Lower lobe of right lung (tissue), 2 donors: ENCODE measurements at places on chromosomes 11 and 22. TPM values are rescaled to one million over a fixed set of nuclear protein-coding genes. Genes with fewer than 3 reads are reported as not detected.
A peak's percentile ranks its signal among the peaks of the same experiment; 100 is the strongest.

DNA sequence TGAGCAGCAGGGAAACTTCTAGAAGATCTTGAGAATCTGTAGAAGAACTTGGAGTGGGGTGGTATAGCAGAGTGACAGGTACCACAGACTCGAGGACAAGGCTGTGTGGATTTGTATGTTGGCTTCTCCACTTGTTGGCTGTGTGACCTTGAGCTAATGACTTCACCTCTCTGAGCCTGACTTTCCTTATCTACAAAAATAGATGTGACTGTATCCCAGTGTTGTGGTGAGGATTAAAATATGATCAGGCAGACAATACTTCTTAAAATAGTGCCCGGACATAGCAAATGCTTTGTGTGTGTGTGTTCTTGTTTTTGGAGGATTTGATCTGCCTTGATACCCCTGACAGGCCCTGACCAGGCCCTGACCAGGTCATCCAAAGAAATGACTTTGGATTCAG is 40.8 kb downstream of the MYO18B start:
- H3K27me3 ChIP-seq: peaks cover 4% of the 10 kb centered on the region
- no peak overlapping the region for H3K4me3 ChIP-seq
- H3K4me1 ChIP-seq: no peaks in the 10 kb centered on the region
- no peaks in the 10 kb centered on the region for H3K36me3 ChIP-seq

GRCh38 chr22:43901976-43902643 is 10.3 kb upstream of the PNPLA5 start:
- no peaks in the 10 kb centered on the region for H3K4me1 ChIP-seq
- H3K4me3 ChIP-seq: no peak overlapping the region
- H3K36me3 ChIP-seq: no peaks in the 10 kb centered on the region
- no peak overlapping the region for H3K27ac ChIP-seq

GRCh38 chr22:23519442-23520157 is 60.5 kb downstream of the IGLL1 start:
- DNase-seq: peak; percentile 34
- H3K27ac ChIP-seq: no peak overlapping the region
- no peak overlapping the region for H3K4me3 ChIP-seq
- peaks cover 5% of the 10 kb centered on the region for H3K27me3 ChIP-seq
- no peaks in the 10 kb centered on the region for H3K36me3 ChIP-seq
- peaks cover 18% of the 10 kb centered on the region for H3K4me1 ChIP-seq

- H3K27me3 ChIP-seq: no peaks in the 10 kb centered on the region
- no peak overlapping the region for H3K27ac ChIP-seq
- H3K4me1 ChIP-seq: no peaks in the 10 kb centered on the region
Measured at GRCh38 chr22:42167066-42167465, 36.5 kb upstream of the CYP2D6 start.

DNA sequence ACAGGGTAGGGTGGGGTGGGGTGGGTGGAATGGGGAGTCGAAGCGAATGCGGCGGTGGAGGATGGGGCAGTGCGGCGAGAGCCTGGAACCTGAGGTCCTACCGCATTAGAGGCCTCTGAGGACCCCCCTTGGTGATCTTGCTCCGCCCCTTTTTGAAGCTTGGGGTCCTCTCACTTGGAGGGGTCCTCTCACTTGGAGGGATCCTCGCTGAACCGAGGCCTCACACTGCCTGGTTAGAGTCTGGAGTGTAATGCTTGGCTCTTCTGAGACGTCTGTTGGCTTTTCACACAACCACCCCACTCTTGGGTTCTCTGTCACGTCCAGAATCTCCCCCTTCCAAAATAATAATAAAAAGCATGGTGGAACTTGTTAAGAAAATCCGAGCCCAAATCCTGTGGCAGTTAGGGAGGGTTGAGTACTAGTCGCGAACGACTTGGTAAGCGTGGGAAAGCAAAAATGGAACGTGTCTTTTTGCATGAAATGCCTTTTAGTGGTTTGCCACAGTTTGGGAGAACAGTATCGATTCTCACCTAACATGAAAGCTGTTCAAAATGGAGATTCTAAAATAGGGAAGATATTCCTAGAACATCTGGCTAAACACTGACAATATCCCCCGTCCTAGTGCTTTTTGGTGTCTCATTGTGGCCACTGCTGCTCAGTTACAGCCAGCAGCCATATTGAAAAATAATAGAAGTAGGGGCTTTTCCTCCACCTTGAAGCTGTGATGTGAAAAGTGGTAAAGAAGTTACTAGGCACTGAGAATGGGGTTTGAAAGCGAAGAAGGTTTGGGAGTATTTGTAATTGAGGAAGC is 822 bp downstream of the RBX1 start:
- peak overlapping the region; percentile 62 for H3K4me3 ChIP-seq
- no peak for DNase-seq
- peak overlapping the region; percentile 98 for H3K27ac ChIP-seq
- peaks cover 38% of the 10 kb centered on the region for H3K36me3 ChIP-seq
- peaks cover 39% of the 10 kb centered on the region for H3K4me1 ChIP-seq
- H3K27me3 ChIP-seq: no peaks in the 10 kb centered on the region

DNA sequence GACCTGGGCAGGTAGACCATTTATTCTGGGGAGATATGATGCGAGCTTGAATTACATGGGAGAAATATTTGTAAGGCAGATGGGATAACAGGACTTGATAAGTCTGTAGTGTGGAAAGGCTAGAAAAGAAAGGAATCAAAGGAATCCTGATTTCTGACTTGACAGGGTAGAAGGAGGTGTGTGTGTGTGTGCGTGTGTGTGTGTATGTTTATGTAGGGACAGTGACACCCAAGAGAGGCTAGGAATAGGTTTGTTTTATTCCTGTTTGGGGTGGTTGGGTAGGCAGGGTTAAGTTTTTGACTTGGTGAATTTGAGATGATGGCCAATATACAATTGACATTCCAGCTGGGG is 390 bp upstream of the HTATIP2 start:
- peaks cover 16% of the 10 kb centered on the region for H3K4me1 ChIP-seq
- H3K27ac ChIP-seq: peak overlapping the region; percentile 89
- no peaks in the 10 kb centered on the region for H3K27me3 ChIP-seq
- no peak for DNase-seq
- peak overlapping the region; percentile 75 for H3K4me3 ChIP-seq

- no peak for DNase-seq
- no peaks in the 10 kb centered on the region for H3K27me3 ChIP-seq
- peak overlapping the region; percentile 45 for H3K4me3 ChIP-seq
Measured at GRCh38 chr22:30573594-30574094, 821 bp downstream of the GAL3ST1 start.

DNA sequence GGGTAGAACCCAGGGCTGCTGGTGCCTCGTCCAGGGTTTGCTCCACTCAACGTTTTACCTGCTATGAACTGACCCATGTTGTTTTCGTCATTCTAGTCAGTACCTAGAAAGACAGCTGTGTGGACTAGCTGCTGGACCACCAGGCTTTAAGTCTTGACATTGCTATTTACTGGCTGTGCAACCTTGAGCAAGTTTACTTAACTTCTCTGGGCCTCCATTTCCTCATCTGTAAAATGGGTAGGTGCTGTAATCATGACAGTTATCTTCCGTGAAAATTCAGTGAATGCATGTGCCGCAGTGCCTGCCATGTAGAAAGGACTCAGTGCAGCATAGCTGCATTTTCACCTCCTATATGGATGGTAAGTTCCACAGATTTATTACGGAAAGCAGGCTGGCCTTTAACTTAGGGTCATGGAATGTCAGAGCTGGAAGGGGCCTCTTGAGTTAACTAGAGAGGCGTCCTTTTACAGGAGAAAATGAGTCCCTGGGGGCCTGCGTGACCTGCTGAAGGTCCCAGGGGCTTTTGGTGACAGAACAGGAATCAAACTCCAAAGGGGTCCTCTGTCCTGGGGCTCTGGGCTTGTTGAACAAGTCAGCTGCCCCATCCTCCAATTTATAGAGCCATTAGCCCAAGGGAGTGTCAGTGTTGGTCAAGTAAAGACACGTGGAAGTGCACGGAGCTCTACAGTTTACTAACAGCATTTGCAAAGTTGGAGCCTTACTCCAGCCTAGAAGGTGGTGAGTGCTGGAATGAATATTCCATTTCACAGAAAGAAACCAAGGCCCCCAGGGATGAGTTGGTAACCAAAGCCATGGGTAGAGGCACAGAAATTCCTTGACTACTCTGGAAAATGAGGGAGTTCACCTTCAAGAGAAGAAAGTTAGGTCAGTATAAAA is 12.0 kb upstream of the MALAT1 start:
- H3K4me3 ChIP-seq: no peak overlapping the region
- H3K27ac ChIP-seq: peak overlapping the region; percentile 99
- H3K36me3 ChIP-seq: no peaks in the 10 kb centered on the region

DNA sequence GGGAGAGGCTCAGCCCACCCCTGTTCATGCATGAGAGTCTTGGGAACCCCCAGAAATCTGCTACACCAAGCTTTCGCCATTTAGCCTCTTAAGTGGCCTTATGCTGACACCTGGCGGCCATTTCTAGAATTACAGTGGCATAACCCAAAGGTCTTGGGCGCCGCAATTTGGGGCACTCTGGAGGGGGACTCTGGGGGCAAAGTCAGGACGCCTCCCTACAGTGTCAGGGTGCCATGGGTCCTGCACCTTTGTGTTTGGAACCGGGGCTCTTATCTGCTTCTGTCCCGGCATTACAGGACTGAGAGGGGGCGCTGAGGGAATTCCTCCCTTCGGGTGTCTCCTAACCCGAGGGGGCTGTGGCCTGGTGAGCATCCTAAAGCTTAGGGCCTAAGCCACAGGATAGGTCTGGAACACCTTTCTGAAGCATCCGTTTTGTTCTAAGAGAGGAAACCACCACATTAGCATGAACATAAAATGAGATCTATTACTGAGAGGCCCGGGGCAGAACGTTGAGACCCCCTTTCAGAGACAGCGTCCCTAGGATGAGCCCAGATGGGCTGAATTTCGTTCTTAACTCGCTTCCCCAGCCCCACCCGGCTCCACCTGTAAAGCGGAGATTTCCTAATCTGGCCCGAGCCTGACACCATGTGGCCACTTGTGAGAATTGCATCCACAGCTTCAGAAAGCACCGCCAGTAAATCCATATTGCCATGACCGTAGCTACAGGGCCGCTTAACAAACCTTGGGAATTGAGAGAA is 9.3 kb downstream of the INS start:
- peaks cover 8% of the 10 kb centered on the region for H3K4me1 ChIP-seq
- H3K4me3 ChIP-seq: no peak overlapping the region
- H3K27ac ChIP-seq: no peak overlapping the region

- H3K27me3 ChIP-seq: peaks cover 58% of the 10 kb centered on the region
- no peak overlapping the region for H3K27ac ChIP-seq
- H3K4me1 ChIP-seq: peaks cover 11% of the 10 kb centered on the region
- peak overlapping the region; percentile 43 for H3K4me3 ChIP-seq
Measured at GRCh38 chr11:75241906-75242644, 1.5 kb downstream of the TPBGL start.

GRCh38 chr22:35435201-35435740 is 35.3 kb downstream of the MCM5 start:
- H3K36me3 ChIP-seq: no peaks in the 10 kb centered on the region
- H3K27ac ChIP-seq: no peak overlapping the region
- no peak overlapping the region for H3K4me3 ChIP-seq
- H3K4me1 ChIP-seq: peaks cover 14% of the 10 kb centered on the region
- H3K27me3 ChIP-seq: no peaks in the 10 kb centered on the region

- no peak overlapping the region for H3K27ac ChIP-seq
- no peaks in the 10 kb centered on the region for H3K4me1 ChIP-seq
- H3K4me3 ChIP-seq: no peak overlapping the region
- no peaks in the 10 kb centered on the region for H3K36me3 ChIP-seq
- no peaks in the 10 kb centered on the region for H3K27me3 ChIP-seq
Measured at GRCh38 chr11:76249195-76249741, 43.0 kb upstream of the WNT11 start.

GRCh38 chr22:17980638-17981051 is 43.7 kb downstream of the MICAL3 start:
- no peaks in the 10 kb centered on the region for H3K36me3 ChIP-seq
- peak overlapping the region; percentile 9 for H3K4me3 ChIP-seq
- no peak overlapping the region for H3K27ac ChIP-seq
- no peaks in the 10 kb centered on the region for H3K27me3 ChIP-seq
- H3K4me1 ChIP-seq: peaks cover 12% of the 10 kb centered on the region
- peak; percentile 56 for DNase-seq

DNA sequence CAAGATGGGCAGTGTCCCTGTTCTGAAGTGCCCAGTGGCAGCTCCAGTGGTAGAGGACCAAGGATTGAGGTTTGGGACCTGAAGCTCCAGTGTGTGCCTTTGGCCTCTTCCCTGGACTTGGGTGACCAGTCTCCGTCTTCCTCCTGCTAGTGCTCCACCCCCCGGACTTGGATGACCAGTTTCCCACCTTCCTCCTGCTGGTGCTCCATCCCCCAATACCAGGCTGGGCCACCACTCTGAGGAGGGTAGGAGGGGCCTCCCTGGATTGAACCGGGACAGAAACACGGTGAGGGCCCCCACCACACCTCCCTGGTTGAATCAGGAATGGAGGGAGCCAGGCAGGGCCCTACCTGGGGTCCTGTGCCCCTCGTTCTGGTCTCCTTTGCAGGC is 10.9 kb upstream of the NEAT1 start:
- peaks cover 14% of the 10 kb centered on the region for H3K4me1 ChIP-seq
- H3K4me3 ChIP-seq: no peak overlapping the region
- no peak overlapping the region for H3K27ac ChIP-seq
- DNase-seq: peak; percentile 29
- H3K27me3 ChIP-seq: no peaks in the 10 kb centered on the region

DNA sequence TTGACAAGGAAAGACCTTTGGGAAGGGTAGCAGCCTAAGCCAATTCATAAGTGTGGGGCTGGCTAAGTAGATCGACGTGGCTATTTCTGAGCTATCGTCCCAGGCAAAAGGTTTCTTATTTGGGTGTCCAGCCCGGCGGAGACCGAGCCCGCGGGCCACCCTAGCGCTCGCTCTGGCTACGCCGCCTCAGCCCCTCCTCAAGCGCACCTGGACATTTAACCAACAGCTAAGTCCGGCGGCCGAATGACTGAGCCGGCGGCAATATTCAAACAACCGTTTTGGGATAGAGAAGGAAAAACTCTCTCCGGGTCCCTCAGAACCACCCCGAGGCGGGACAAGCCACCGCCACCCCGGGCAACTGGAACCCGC is 457 bp downstream of the RNF141 start:
- H3K4me3 ChIP-seq: peak overlapping the region; percentile 77
- DNase-seq: no peak
- peaks cover 16% of the 10 kb centered on the region for H3K4me1 ChIP-seq
- no peaks in the 10 kb centered on the region for H3K36me3 ChIP-seq
- H3K27ac ChIP-seq: peak overlapping the region; percentile 93
- no peaks in the 10 kb centered on the region for H3K27me3 ChIP-seq

GRCh38 chr11:77073328-77074001 is 6.7 kb downstream of the CAPN5 start:
- peak; percentile 60 for DNase-seq
- H3K27ac ChIP-seq: peak overlapping the region; percentile 77
- H3K4me3 ChIP-seq: no peak overlapping the region
- H3K27me3 ChIP-seq: no peaks in the 10 kb centered on the region
- H3K4me1 ChIP-seq: peaks cover 38% of the 10 kb centered on the region

GRCh38 chr11:97092823-97093222 is 703.0 kb downstream of the JRKL start:
- H3K36me3 ChIP-seq: no peaks in the 10 kb centered on the region
- H3K4me3 ChIP-seq: no peak overlapping the region
- no peaks in the 10 kb centered on the region for H3K27me3 ChIP-seq
- no peaks in the 10 kb centered on the region for H3K4me1 ChIP-seq
- no peak overlapping the region for H3K27ac ChIP-seq

The OR56B4 gene
- total RNA-seq: not detected

The CDKN1C gene
- 39.5 TPM for total RNA-seq

The OR2D2 gene
- total RNA-seq: not detected

The RRP7A gene
- total RNA-seq: 34.4 TPM

The LMNTD2 gene
- 6.0 TPM for total RNA-seq

The IRAG1 gene
- total RNA-seq: 12.9 TPM

The CASP4 gene
- 113 TPM for total RNA-seq

The OR4D9 gene
- not detected for total RNA-seq

The SCGB2A2 gene
- not detected for total RNA-seq

The SCN3B gene
- total RNA-seq: 3.2 TPM

The TMA7B gene
- 1.4 TPM for total RNA-seq
